ENCODE measurements at places on chromosomes 7 and 10.

GRCh38 chr7:144725070-144725469, 110.8 kb downstream of the TPK1 start:
- DNase-seq, result no peak

- no peak for DNase-seq
These were observed 16.8 kb downstream of the BBIP1 start for GRCh38 chr10:110901954-110902819.

GRCh38 chr7:107505997-107506673, 36.3 kb downstream of the GPR22 start:
- no peak for DNase-seq

DNA sequence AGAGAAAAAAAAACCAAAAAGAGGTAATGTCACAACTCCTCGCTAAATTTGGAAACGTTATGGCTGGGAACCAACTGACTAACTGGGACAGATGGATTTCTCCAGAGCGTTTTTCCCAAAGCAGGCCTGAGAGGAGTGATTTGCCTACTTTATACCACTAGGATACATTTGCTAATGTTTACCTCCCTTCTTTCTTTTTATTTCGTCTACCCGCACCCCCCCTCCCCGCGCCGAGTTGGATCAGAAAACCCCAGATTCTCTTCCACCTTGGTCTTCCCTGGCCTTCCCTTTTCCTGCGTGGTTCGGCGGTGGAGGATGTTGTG, 7.2 kb downstream of the CPA2 start:
- no peak for DNase-seq

GRCh38 chr7:49878089-49878488, 104.7 kb downstream of the VWC2 start:
- DNase-seq, result no peak

Data from activated CD4-positive, alpha-beta T cell treated with anti-CD3 and anti-CD28 coated beads, Interleukin-2, amount 50 U/mL, for 24 hours (primary cell).